Skeletal muscle cell (primary cell): ENCODE measurements at places on chromosomes 2 and 18.
A peak's percentile ranks its signal among the peaks of the same experiment; 100 is the strongest.

GRCh38 chr2:32264422-32265105 is at the start of gene NLRC4:
NLRC4 (minus strand) TSS chr2:32264886; CDS start chr2:32256775, 8,111 bp downstream.
- DNase-seq = no peak

- no peak for DNase-seq
Measured at GRCh38 chr2:182540252-182540651, 113.4 kb upstream of the PDE1A start.

- DNase-seq = no peak
Measured at GRCh38 chr18:398935-399630, 101.4 kb downstream of the COLEC12 start.

- no peak for DNase-seq
Measured at GRCh38 chr2:83067947-83068346, 1391.1 kb downstream of the SUCLG1 start.

GRCh38 chr2:80007777-80008503 is 296.6 kb downstream of the LRRTM1 start:
- no peak for DNase-seq

- no peak for DNase-seq
Measured at GRCh38 chr2:103781313-103781712, 1019.5 kb downstream of the TMEM182 start.

- DNase-seq = no peak
Measured at GRCh38 chr2:96024336-96025193, 10.2 kb downstream of the GPAT2 start.

DNA sequence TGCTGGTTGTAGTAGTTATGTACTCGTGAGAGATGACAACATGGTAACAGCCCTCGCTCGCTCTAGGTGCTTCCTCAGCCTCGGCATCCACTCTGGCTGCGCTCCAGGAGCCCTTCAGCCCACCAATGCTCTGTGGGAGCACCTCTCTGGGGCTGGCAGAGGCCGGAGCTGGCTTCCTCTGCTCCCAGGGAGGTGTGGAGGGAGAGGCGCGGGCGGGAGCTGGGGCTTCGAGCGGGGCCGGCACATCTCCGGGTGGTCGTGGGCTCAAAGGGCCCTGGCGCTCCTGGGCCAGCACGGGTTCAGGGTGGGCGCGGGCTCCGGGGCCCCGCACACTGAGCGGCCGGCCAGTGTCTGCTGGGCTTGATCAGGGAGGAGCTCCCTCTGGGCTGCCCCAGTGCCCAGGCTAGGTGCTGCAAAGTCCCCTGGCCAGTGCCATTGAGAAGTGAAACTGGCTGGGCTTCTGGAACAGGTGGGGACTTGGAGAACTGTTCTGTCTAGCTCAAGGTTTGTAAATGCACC is 1012.1 kb downstream of the CNTNAP5 start:
- no peak for DNase-seq

DNA sequence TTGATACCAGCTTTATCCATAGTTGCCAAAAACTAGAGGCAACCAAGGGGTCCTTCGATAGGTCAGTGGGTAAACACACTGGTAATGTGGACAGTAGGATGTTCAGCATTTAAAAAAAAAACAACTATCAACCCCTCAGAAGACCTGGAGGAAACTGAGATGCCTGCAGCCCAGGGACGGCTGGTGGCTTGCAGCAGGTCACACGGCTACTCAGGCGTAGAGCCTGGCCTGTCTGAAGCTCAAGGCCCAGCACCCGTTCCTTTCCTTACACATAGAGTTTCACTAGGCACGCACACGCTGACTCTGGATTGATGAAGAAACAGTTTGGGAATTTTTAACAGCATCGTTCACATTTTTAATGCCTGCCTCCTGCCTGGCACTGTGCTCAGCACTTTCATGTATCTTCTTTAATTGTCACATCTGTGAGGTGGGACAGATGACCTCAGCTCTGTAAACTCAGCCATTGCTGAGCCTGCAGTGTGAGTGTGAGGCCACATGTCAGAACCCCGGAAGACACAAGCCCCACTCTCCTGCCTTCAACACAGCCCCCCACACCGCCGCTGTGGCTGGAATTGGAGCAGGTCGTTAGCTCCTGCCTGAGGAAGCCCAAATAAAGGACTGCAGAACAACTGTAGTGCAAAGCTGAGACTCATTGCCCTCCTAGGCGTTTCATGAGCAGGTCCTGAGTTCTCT is 40.7 kb downstream of the TRAPPC12 start:
- no peak for DNase-seq

GRCh38 chr2:131076707-131077106 is 16.6 kb downstream of the FAM168B start:
- DNase-seq = no peak

GRCh38 chr2:226678422-226678821 is 121.2 kb downstream of the IRS1 start:
- no peak for DNase-seq

DNA sequence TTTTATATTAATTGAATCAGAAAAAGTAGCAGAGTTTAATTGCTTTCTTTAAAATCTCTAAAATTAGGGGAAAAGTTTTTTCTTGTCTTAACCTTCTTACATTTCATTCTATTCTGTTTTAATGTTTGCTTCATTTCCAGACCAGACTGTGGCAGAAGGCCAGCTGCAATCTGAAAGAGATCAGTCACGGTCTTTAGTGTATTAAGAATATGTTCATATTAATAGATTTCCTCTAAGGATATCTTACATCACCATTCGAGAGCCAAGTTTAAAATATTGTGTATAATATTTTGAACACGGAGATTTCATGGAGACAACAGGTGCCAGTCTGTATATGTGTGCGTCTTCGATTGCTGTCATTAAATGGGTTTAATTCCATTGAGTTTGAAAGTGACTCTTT is 230.9 kb upstream of the ZSWIM2 start:
- no peak for DNase-seq

GRCh38 chr2:187783446-187783845 is 229.2 kb upstream of the TFPI start:
- no peak for DNase-seq

DNA sequence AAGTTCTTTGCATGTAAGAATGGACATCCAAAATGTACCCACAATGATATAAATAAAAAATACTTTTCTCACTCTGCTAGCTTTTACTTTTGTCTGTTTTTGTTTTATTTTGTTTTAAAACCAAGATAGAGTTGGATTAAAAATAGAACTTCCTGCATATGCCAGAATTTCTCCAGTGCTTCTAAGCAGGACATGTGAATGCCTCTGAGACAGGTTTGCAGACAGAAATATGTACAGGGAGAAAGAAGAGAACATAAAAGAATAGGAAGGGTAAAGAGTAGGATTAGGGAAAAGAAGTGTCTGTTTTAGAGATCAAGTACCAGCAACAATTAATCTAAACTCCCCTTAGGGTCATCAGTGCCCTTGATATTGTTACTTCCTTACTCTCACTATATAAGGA is 114.4 kb downstream of the BMPR2 start:
- DNase-seq = no peak

DNA sequence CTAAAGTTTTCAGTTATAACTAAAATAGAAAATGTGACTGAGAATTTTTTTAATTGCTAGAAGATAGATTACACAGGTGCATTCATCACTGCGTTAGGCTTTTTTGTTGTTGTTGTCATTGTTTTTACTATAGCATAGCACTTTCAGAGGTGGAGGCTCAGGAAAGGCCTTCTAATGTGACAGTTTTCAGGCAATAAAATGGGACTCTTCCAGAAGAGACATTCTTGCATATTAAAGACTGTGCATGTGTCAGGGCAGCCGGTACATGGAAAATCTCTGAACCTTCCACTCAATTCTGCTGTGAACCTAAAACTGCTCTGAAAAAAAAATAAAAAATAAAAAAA is 175.2 kb downstream of the METTL4 start:
- no peak for DNase-seq

DNA sequence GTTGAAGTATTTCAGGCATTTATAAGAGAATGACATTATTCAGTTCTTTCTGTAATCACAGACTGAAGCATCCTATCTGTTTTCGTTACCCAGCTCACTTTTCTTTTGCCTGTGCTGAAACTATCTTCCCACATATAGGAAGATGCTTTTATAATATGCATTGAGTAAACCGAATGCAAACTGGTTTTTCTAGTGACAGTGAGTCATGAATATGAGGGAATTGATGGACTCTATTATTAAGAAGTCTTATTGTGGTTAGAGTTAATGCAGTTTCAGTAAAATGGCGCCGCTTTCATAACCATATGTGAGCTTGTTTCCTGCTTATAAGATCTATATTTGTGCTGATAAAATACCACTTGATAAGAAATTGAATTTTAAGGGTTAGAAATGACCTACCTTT is 59.2 kb downstream of the ACVR2A start:
- no peak for DNase-seq

- DNase-seq = no peak
Measured at GRCh38 chr2:45950606-45951005, 299.1 kb downstream of the PRKCE start.

DNA sequence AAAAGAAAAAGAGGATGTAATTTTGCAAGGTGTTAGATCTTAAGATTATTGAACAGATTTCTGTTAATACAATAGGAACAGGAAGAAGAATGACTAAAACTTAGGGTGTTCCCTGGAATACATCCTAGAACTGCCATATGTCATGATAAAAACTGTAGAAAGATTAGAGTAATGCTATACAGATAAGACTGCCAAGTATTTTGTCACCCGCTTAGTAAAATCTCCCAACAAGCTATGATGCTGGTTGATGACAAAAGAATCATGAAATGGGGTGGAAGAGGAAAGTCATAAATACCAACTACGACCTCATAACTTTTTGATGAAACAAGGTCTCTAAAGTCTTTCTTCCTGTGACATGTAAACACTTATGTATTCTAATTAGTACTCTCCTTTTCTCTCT is 163.6 kb upstream of the COL3A1 start:
- DNase-seq = no peak

DNA sequence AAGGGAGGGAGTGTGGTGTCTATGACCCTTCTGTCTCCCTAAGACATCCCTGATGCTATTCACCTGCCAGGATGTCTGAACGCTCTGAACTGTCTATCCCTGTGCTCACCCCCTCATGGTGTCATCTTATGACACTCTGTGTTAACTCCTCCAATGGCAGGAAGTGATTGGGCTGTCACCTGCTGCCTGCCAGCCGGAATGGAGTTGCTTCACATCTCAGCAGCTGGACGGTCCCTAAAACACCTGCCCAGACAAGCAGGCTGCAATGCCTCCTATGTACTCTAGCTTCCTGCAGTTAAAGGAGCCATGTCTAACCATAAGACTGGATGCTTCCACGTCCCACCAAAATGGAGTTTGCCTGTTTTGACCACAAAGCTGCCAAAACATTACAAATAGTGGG is 99.9 kb downstream of the CPO start:
- no peak for DNase-seq

DNA sequence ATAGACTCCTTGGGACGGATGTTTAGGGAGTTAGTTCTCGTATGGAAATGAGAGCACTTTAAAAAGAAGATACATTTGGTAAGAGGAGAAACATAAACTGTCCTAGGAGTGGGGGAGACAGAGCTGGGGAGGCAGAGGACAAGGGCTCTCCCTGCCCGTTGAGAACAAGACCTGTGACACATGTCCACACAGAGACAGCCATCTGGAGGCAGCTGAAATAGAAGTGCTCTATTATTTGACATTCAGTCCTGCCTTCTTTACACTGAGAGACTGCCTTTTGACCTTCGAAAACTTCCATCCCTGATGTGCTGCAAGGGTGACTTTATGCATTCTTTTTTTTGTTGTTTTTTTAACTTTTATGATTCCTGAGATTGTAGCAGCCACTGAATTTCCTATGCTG is 150.1 kb downstream of the UXS1 start:
- no peak for DNase-seq

- no peak for DNase-seq
Measured at GRCh38 chr2:127593228-127594115, 52.5 kb upstream of the GPR17 start.

DNA sequence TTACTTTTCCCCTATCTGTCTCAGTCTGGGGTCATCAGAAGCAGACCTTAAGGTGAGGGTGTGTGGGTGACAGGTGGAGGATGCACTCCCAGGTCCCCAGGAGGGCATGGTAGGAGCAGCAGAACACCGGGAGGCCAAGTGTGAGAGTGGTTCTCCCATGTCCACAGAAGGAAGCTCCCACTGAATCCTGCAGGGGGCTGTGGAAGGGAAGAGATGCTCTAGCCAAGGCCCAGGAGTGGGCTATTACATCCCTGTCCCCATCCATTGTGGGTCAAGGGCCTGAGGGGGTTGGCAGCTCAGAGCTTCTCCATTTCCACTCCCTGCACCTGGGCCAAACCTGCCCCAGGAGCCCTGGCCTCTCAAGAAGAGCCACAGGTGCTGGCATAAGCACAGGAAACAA is 86.4 kb upstream of the KCNE4 start:
- no peak for DNase-seq

- DNase-seq = no peak
Measured at GRCh38 chr2:229342376-229342775, 71.3 kb upstream of the PID1 start.

- no peak for DNase-seq
Measured at GRCh38 chr18:51692612-51693011, 495.1 kb upstream of the MEX3C start.

DNA sequence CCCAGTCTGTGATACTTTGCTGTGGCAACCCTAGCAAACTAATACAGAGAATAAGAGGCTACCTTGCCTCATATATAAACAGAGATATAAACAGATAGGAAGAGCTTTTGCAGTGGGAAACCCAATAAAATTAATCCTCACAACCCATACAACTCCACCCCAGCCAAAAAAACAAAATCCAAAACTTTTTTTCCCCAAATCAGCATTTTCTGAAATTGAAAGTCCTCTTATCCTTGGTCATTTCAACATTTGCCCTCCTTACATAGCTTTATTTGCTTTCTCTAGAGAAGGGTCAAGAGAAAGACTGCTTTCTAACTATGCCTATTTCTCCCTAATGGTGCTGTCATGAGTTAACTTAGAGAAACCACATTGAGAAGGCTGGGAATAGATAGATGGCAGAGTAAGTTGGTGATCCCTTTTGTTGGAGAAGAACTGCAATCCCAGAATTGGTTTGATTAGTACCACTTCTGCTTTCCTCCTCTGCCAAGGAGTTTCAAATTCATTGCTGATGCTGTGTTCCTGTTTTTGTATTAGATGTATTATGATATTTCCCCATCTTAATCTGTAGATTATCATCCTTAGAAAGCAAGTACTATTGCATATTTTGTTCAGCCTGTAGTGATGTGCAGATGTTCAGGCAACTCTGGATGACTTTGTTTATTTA is 76.5 kb upstream of the B3GNT2 start:
- no peak for DNase-seq

- peak; percentile 43 for DNase-seq
Measured at GRCh38 chr2:27182346-27182745, 29.5 kb upstream of the ATRAID start.
